ENCODE measurements at places on chromosomes 5 and 9.

- DNase-seq: no peak
Observed at GRCh38 chr5:21919414-21920022, 933.6 kb downstream of the CDH12 start.

DNA sequence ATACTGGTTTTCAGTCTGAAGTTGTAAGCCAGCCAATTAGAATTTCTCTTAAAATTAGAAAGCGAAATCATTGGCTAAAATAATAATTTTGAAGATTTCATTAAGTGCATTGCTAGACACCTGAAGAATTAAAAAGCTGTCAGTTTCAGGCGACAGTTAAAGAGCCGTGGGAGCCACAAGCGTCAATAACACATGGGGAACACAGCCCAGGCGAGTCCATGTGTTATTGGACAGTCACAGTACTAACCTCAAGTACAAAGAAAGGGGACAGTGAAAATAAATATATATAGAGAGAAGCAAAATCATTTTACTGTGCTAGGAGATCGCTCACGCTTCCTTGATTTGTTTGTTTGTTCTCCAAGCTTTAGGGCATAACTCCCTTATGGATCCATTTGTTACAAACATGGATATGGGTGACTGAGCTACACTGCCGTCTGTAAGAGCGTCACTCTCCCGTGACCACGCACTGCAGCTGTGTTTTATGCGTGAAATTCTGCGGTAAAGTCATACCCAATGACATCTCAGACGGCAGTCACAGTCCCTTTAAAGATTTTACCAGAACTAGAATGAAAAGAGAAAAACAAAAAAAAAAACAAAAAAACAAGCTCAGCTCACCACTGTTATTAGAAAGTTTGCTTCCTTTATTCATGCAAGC lies 83.2 kb downstream of the USP20 start:
- DNase-seq: no peak

- peak; percentile 45 for DNase-seq
Observed at GRCh38 chr9:34457266-34458012, 931 bp downstream of the FAM219A start.

- DNase-seq: no peak
Observed at GRCh38 chr9:79208791-79209396, 362.9 kb upstream of the TLE4 start.

DNA sequence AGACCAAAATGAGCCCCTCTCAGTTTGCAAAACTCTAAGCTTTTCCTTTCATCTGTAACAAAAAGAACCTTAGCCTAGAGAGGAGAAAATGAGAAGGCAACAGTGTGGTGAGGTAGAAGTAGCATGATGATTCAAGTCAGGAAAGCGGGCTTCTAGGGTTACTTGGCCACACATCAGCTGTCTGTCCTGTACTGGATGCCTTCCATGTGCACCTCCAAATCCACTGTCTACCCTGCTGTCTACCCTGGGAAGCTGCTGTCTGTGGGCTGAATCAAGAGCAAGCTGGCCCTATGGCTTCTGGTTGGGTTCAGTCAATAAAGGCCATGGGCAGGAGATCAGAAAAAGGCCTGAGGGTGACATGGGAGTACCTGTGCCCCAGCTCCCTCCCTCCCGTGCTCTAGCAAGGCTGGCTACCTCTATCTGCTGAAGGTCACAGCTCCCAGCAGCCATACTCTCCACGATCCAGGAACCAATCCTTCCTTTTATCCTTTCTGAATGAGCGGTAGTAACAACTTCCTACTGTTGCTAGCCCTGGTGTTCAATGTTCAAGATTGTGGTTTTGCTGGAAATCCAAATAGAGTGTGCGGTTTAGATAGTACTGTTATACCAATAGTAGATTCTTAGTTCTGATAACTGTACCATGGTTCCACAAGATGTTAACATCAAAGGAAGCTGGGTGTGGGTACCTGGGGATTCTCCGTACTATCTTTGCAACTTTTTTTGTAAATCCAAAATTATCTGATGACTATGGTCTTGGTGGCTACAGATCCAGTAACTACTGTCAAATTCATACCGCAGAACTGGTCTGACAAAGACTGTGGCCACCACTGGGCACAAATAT lies 191.0 kb downstream of the ESM1 start:
- no peak for DNase-seq

DNA sequence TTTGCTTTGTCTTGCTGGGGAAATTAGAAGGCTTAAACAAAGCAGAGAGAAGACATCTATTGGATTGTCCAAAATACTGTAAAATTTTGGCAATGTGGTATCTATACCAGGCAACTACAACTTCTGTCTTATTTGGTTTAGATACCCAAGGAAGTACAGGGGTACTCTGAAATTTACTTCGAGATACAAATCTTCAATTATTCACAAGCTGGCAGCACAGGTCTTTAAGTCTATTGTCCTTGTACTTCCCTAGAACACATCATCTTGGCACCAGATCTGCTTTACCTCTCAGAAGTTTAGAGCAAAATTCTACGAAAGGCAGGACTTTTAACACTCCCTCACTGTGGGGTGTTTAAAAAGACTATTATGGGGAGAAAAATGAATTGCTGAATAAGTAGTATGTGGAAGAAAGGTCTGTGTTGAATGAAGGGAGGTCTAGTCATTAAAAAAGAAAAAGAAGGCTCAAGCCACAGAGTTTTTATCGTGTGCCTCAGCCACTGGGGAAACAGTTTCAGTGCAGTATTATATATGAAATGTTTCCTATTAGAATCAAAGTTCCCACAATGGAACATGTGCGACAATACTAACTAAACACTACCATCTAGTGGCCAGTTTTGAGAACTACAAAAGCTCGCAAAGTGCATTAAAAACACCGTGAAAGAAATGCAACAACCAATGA lies 93.7 kb downstream of the PDE4D start:
- DNase-seq: no peak

- DNase-seq: no peak
Observed at GRCh38 chr9:81893929-81894328, 34.3 kb upstream of the SPATA31D4 start.

- no peak for DNase-seq
Observed at GRCh38 chr5:144275329-144275728, 104.7 kb downstream of the KCTD16 start.

GRCh38 chr9:101727612-101728524 lies 10.6 kb downstream of the GRIN3A start:
- no peak for DNase-seq

DNA sequence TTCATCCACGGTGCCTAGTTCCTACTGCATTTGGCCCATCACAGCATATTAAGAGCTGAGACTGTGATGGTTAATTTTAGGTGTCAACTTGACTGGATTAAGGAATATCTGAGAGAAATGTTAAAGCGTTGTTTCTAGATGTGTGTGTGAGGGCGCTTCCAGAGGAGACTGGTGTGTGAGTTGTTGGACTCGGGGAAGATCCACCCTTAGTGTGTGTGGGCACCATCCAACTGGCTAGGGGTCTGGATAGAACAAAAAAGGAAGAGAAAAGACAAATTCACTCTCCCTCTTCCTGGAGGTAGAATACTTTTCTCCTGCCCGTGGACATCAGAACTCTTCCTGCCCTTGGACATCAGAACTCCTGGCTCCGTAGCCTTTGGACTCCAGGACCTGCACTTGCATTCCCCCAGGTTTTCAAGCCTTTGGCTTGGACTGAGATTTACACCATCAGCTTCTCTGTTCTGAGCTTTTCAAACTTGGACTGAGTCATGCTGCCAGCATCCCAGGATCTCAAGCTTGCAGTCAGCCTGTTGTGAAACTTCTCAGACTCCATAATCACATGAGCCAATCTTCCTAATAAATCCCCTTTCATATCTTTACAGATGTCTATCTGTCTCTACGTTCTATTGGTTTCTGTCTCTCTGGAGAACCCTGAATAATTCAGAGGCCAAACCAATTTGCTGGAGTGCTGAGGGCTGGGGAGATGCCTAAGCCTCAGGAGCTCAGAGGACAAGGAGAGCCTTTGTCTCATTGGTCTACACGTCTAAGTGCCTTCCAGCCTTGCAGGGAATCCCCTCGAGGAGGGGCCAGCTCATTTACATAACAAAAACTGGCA lies 164.5 kb downstream of the DCP2 start:
- no peak for DNase-seq

GRCh38 chr5:176994460-176995121 lies 12.0 kb downstream of the UIMC1 start:
- no peak for DNase-seq

DNA sequence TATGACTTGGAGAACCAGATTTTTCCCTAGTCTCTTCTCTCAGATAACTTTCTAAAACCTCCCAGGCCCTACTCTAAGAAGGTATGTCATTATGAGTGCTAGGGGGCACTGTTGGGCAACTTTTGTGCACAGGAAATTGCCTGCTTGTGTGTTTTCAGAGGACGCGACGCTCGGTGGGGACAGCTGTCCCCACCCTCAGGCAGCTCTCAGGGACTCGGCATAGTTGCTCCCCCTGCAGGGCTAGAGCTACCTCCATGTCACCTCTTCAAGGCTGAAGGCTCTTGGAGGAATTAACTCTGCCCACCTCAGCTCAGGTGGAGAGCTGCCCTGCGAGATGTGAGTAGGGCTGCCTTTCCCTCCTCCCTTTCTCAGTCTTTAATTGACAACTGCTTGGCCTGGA lies 10.2 kb upstream of the TIFAB start:
- no peak for DNase-seq

GRCh38 chr5:171270136-171270535 lies 38.9 kb upstream of the TLX3 start:
- no peak for DNase-seq

GRCh38 chr5:78783434-78784130 lies 135.0 kb upstream of the LHFPL2 start:
- DNase-seq: no peak

- peak; percentile 77 for DNase-seq
Observed at GRCh38 chr5:138466125-138466899, 1.0 kb downstream of the EGR1 start.

GRCh38 chr5:21237461-21237860 lies 1249.5 kb upstream of the CDH18 start:
- no peak for DNase-seq

DNA sequence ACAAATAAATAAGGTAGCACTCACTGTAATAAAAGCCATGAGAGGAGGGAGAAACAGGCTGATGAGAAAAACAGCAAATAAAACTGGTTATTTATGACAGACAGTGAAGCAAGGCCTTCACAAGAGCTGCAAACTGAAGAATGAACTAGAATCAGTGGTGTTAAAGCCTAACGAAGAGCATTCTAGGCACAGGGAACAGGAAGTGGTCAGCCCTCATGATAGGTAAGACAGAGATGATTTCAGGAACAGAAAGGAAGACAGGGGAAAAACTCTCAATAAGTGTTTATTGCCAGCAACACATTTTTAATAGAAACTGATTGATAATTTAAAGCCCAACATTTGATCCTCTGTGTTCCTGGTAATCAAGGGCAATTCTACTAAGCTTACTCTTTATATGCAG lies 124.5 kb downstream of the EDIL3 start:
- no peak for DNase-seq

DNA sequence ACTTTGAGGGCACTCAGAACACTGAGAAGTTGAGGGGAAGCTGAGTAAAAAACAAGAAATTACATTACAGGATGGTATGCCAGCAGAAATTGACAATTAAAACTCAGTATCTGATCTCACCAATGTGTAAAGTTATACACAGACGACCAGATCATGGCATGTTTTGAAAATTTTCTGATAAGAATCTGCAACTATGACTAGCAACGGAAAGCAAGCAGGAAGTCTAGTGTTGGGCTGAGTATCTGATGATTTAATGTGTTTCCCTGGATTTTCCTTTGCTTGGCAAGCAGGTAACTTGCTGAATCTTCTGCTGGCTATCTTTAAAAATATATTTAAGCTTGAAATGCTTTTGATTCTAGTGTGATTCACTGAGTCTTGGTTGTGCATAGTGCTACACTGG lies 5.2 kb upstream of the GCNT4 start:
- DNase-seq: no peak
